Midbrain (tissue), 1 donor: ENCODE measurements at places on chromosomes 1 and 21.

DNA sequence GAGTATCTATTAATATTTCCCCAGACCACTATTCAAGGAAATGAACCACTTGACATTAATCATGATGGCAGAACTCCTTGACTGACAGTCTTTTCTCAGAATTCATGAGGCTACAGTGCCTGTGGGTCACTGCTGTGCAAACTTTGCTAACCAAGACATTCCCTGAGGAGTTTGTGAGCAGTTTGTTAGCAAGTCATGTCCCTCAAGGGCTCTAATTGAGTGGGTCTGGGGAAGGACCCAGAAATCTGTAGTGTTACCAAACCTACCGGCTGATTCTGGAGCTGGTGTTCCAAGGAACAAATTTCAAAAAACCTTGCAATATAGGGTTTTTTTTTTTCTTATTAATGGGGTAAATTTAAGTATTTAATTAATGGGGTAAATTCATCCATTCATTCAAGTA, 103.2 kb upstream of the VANGL1 start:
- no peak for DNase-seq

- no peak for DNase-seq
Observed at GRCh38 chr1:110062612-110063011, 7.9 kb downstream of the ALX3 start.

GRCh38 chr1:7317888-7318287, 453.2 kb upstream of the VAMP3 start:
- DNase-seq = no peak

DNA sequence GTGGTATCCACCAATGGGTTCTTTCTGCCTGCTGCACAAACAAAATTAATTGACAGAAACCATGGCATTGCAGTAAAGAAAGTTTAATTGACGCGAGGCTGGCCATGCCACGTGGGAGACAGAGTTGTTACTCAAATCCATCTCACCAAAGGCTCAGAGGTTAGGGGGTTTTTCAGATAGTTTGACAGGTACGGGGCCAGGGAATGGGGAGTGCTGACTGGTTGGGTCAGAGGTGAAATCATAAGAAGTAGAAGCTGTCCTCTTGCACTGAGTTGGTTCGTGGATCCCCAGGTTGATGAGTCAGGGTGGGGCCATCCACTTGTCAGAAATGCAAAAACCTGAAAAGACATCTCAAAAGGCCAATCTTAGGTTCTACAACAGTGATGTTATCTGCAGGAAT, 941 bp upstream of the TBCE start:
- no peak for DNase-seq

GRCh38 chr21:24840287-24840686, 767.0 kb downstream of the MRPL39 start:
- no peak for DNase-seq

- no peak for DNase-seq
Observed at GRCh38 chr21:44935533-44935927, 4.3 kb upstream of the SLX9 start.

DNA sequence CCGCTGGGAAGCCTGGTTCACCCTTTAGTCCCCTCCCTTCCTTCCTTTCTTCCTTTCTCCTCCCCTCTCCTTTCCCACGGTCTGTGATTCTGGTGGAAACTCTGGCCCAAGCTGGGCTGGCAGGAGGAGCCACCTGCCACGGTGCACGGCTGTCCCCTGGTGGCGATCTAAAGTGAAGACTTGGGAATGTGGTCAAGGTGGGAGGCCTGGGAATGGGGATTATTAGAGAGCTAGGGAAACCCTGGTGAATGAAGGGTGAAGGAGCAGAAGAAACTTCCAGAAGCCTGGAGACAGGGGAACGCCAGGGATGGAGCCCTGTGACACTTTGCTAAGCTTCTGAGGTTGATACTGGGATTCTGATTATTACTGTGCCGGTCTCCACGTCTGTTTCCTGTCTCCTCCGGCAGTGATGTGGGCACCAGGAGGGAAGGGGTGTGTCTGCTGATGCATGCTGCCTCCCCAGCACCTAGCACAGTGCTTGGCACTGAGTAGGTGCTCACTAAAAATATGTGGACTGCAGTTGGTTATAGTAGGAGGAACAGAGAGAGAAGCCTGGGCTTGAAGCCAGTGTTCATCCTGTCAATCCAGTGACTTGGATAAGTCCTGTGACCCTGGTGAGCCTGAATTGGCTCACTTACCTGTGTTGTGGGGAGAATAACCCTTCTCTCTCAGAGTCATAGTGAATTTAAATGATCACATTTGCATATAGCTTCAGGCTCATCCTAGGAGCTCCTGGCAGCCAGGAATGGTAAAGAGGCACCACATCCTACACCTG, 71.2 kb upstream of the NBPF3 start:
- DNase-seq = peak; percentile 86

DNA sequence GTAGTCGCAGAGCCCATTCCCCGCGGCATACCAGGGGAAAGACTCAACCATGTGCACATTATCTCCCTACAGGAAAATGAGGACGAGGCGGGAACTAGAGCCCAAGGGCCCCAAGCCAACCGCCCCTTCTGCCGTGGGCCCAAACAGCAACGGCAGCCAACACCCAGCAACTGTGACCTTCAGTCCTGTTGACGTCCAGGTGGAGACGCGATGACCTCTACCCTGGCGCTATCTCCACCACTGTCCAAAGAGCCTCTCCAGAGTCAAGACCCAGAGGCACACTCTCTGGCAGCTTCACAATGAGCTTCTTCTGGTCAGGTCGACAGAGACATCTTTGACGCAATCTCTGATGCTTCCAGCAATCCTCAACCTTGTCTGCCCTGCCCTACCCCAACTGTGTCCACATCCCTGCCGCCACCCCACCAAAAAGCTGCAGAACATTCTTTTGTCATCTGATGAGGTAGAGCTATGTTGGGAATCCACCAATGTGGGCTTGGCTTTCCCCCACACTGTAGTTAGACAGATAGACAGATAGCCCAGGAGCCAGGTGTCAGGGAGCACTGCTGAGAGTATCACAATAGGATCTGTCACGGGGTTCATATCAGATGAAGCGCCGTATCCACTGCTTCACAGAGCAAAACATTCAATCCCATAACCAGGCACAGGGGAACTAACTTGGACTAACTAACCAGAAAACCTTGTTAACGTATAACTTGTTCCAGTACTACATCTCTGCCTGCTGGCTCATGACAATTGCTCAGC, 37.4 kb upstream of the SRRM1 start:
- DNase-seq = no peak

DNA sequence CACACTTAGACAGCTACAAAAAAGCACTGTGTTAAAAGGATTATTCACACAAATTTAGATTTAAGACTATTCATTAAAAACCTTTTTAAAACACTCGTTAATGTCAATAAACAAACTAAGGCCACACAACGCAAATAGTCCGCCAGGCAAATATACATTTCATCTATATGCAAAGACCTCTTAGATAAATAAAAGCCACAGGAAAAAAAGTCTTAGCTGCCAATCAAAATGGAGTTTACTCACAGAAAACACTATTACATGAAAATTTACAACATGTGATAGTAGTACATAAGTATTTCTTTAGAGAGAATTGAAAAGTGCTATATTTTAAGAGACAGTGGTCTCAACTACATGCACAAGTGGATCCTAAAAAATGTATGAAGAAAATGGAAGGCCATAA, 2.7 kb upstream of the PHTF1 start:
- DNase-seq = no peak

DNA sequence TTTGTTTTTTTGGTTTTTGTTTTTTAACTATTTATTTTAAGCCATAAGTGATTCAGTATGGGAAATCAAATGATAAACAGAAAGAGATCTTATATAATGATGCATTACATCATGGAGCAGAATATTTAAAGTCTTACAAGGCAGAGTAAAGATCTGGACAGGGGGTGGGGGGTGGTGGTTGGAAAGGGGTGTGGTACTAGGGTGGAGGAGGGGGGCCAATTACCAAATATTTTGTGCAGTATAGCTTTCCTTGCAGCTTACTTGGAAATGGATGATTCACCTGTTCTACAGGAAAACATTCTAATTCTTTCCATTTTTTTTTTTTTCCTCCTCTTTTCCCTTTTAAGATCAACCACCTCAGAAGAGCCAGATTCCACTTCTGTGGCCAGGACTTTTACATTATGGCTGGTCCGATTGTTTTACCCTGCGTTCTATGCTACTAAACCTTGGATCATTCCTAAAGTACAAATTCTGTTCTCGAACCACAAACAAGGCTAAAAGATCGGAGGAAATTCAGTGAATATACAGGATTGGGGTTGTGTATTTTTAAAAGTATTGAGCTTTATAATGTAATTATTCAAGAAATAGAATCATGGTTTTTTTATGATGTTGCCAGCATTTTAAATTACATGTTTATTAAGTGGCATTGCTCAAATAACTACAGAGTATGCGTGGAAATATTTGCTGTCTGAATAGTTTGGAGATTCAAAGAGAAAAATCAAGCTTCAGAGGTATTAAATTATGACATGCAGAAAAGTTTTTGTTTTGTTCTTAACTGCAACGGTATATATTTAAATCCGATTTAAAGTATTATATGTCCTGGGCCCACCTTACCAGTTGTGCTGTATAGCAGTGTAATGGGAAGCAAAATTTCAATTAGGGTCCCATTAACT, 859.5 kb downstream of the USP25 start:
- DNase-seq = no peak

- DNase-seq = no peak
Observed at GRCh38 chr1:177944016-177944949, 25.6 kb downstream of the SEC16B start.

DNA sequence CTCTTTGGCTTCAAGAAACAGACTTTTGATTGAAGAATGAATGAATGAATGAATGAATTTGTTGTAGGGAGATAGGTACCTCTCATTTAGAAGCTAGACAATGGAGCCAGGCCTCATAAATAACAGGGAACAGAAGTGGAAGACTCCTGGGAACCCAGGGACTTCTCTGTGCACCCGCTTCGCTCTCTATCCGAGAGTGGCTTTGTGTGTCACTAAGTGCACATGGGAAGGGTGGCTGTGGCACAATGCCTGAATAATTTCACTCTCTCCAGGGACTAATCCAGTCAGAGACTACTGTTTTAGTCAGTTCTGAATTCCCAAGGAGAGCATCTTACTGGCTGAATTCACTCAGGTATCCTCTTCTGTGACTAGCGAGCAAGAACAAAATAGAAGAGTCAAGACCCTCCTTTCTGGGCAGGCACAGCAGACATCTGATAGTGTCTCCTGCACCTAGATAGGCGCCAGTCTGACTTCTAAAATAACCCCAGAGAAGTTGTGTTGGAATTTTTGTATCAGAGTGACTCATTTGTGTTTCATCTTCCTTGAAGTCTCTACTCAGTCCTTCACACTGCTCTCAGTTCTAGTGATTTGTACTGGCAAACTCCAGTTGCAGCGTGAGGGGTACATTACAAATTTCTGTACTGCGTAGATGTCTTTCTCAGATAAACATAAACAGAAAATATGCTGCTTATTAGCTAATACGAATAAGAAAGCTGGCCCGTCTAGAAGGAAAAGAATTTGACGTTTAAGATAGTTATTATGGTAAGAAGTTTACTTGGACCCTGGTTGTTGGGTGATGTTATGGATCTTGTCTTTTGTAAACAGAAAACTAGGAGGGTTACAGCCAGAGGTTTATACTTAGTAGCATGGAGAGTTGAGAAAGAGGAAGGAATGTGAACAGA, 34.0 kb downstream of the BACH1 start:
- DNase-seq = no peak

DNA sequence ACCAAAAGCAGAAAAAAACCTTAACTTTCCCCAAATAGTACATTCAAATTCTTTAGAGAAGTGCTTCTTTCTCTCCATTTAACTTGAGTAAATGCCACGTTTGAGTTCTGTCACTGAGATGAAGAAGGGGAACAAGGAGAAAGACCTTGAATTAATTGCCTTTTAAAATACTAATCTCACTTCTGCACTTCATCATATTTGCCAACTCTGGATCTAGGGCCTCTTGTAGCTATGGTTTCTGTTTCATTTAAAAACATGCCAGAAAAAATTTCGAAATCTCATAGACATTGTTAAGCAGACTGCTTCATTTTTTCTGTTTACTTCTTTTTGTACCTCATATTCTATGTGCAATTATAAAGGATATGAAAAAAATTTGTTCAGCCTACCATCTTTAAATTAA, 24.6 kb downstream of the MIXL1 start:
- DNase-seq = no peak

- no peak for DNase-seq
Observed at GRCh38 chr1:99277066-99277465, 12.8 kb downstream of the PLPPR4 start.

- no peak for DNase-seq
Observed at GRCh38 chr1:119143706-119144105, 3.3 kb upstream of the WARS2 start.
